Smooth muscle cell of the umbilical artery (primary cell): ENCODE measurements at places on chromosomes 2 and 18. TPM values are rescaled to one million over a fixed set of nuclear protein-coding genes. Genes with fewer than 3 reads are reported as not detected.

The AMER3 gene
- not detected in 2 replicates for total RNA-seq

The FABP1 gene
- total RNA-seq: not detected in 2 replicates

The MARCHF7 gene
- 123 and 180 TPM in 2 replicates for total RNA-seq

The SERPINB10 gene
- total RNA-seq: not detected in 2 replicates

The SPHKAP gene
- total RNA-seq: not detected in 2 replicates

The TMEM169 gene
- total RNA-seq: under 0.01 and 0.14 TPM in 2 replicates
